ENCODE measurements at places on chromosomes 5 and 9. TPM values are rescaled to one million over a fixed set of nuclear protein-coding genes. Genes with fewer than 3 reads are reported as not detected.

GRCh38 chr9:7570107-7570720, 229.4 kb downstream of the DMAC1 start:
- no peaks in the 10 kb centered on the region for H3K27me3 ChIP-seq
- H3K36me3 ChIP-seq: no peaks in the 10 kb centered on the region
- no peak overlapping the region for H3K4me3 ChIP-seq
- H3K27ac ChIP-seq: no peak overlapping the region

TMEM174 gene
- total RNA-seq: not detected

- peaks cover 18% of the 10 kb centered on the region for H3K4me1 ChIP-seq
- H3K27ac ChIP-seq: peak overlapping the region; percentile 73
- H3K4me3 ChIP-seq: no peak overlapping the region
- no peak for DNase-seq
These were observed 6.1 kb upstream of the NRG2 start for GRCh38 chr5:140049205-140049604.

- DNase-seq: no peak
- H3K27ac ChIP-seq: no peak overlapping the region
- no peaks in the 10 kb centered on the region for H3K36me3 ChIP-seq
- no peaks in the 10 kb centered on the region for H3K4me1 ChIP-seq
These were observed 98.1 kb downstream of the DOCK8 start for GRCh38 chr9:312596-313320.

DNA sequence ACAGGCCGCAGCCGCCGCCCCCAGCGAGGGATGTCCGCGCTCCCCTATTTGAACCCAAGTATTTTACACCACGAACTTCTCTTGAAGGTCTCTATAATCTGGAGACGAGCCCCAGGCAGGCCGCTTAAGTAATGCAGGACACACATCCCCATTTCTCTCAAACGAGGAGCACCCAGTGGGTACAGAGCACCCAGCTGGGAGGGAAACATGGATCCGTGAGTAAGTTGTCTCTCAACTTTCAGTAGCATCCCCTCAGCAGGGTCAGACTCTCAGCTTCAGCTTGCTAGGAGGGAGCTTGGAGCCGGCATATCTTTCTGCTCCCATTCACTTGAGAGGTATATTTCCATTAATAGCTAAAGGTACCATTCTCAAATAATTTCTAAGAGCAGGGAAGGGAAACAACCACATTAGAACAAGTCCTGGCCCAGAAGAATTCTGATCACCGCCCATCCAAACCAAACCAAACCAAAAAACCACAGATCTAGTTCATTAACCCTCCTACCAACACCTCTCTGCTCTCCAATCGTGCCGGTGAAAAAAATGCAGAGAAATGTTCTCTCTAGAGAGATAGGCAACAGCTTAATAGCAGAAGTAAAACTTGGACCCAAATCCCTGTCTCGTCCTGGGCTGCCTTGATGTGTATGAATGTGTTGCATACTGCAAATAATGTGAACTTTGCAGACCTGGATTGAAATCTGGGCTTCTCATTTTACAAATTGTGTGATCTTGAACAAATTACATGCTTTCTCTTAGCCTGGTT, 910 bp downstream of the TDRD7 start:
- peaks cover 2% of the 10 kb centered on the region for H3K36me3 ChIP-seq
- no peaks in the 10 kb centered on the region for H3K4me1 ChIP-seq
- no peaks in the 10 kb centered on the region for H3K27me3 ChIP-seq
- H3K4me3 ChIP-seq: peak overlapping the region; percentile 93
- H3K27ac ChIP-seq: no peak overlapping the region
- DNase-seq: no peak

EXD3 gene
- total RNA-seq: 10.1 TPM
